ENCODE measurements at places on chromosomes 4 and X.

- DNase-seq: no peak
Observed at GRCh38 chrX:133265331-133265730, 47.2 kb upstream of the TFDP3 start.

GRCh38 chr4:124318292-124318691 lies 394.2 kb downstream of the ANKRD50 start:
- DNase-seq: no peak

DNA sequence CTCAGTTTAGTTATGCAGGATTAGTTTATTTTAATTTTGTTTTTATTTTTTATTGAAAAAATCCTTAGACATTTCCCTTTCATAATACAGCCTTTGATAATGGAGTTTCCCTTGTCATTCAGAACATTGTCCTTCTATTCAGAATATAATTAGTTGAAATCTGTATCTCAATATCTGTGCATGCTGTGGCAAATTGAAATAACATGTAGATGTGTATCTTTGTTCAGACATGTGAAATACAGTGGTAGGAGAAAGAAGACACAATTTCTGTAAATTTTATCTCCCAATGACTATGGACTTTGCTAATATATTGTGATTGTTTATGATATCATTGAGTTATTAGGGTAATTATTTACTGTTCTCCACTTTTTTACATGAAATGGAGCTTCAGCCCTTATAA lies 353.9 kb downstream of the GRID2 start:
- DNase-seq: no peak

- DNase-seq: no peak
Observed at GRCh38 chr4:152279234-152279566, 256.7 kb downstream of the FBXW7 start.

- no peak for DNase-seq
Observed at GRCh38 chr4:15784959-15785634, 7.0 kb downstream of the CD38 start.

DNA sequence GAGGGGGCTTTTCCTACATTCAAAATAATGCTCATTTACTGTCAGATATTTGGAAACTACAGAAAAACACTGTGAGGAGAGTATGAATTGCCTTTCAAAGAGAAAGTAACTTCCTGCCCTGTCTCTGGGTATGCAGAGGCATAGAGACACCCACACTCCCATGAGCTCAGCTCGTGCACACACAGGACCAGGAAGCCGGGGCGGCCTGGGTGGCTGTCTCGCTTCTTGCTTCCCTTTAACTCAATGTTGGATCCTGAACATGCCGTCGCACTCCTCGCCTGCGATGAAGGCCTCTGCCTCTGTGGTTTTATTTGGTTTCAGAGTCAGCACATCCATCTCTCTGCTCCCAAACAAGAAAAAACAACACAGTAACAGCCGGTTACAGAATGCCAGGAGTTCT lies 40.1 kb upstream of the GPR78 start:
- DNase-seq: no peak

DNA sequence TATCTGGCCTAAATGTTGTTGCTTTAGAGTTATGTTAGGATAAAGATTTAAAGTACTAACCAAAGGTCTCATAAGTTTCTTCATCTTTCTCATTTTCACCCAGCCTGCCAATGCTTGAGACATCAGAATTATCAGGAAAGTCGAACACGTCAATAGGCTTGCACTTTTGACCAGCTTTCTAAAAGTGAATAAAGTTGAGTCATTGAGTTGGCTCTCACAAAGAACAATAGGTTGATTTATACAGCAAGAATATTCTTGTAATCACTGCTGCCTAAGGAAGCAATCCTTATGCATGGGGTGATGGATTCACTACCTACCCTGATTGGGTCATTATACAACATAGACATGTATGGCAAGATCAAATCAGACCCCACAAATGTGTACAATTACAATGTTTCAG lies 5.0 kb downstream of the CENPU start:
- no peak for DNase-seq

DNA sequence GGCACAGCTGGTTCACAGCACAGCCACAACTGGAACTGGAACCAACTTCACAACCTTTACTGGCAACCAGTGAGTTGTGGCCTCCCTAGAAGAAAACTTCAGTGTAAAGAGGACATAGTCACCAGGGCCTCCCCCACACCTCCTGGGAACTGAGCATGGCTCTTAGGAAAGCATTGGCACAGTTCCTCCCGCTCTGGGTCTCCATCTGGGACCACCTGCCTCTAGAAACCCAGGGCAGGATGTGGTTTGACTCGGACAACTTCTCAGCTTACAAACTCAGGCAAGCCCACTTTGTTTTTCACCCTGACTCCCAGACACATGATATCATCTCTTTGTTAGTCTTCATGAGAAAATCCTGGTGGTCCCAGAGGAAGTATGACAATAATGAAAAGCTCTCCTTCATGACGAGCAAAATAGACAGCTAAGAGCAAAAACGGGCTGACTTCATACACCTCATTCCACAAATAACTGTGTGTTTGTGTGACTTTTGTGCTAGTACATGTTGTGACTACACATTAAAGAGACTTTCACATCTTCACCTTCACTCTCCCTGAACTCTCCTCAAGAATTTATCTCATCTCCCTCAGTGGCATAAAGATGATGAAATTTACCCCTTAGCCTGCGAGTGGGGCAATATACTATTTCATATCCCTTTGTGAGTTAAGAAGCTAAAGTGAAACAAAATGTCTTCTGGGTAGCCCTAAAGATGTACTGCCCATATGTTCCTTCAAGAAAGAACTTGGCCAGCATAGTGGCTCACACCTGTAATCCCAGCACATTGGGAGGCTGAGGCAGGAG lies 75.4 kb downstream of the SH3KBP1 start:
- no peak for DNase-seq

Measured in cortex of kidney (tissue), 1 donor.